ENCODE measurements at places on chromosomes 3 and 15.

DNA sequence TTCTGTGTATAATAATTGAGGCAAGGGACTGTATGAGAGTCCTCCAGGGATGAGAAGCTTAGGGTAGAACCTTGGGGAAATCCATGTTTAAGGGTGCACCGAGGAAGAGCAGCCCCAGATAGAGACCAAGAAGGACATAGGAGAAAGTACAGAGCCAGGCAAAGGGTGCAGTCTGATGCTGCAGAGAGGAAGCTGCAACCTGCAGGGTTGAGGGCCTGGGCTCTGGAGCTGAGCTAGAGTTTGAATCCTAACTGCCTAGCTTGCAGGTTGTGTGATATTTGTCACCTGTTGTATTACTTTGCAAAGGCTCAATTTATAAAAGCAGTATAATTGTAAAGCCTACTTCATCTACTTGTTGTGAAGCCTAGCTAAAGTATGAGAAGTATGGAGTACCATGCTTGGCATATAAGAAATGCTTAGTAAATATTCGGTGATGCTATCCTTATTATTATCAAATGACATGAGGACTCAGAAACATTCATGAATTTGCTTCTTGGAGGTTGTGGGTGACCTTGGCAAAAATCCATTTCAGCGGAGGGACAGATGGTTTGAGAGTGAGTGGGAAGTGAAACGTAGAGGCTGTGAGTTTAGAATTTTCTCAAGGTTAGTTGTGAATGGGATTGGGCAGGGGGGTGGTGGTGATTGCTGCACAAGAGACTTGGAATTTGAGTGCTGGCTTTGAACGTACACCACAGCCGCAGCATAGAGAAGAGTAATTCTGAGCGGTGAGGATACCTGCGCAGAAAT is 43.8 kb downstream of the PLCL2 start:
- no peak for DNase-seq

- no peak for DNase-seq
These were observed 220.4 kb upstream of the THBS1 start for GRCh38 chr15:39360452-39360851.

DNA sequence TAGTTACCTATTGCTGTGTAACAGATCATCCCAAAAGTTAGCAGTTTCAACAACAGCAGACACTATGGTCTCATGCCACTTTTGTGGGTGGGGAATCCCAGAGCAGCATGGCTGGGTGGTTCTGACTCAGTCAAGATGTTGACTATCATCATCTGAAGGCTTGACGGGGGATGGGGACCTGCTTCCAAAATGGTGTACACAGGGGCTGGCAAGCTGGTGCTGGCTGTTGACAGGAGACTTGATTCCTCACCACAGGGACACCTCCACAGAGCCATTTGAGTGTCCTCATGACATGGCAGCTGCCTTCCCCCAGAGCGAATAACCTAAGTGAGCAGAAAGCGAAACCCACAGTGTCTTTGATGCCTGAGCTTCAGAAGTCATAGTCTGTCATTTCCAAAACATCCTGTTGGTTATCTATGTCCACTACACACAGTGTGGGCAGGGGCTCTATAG is 19.1 kb downstream of the DNAJB8 start:
- DNase-seq, result no peak

DNA sequence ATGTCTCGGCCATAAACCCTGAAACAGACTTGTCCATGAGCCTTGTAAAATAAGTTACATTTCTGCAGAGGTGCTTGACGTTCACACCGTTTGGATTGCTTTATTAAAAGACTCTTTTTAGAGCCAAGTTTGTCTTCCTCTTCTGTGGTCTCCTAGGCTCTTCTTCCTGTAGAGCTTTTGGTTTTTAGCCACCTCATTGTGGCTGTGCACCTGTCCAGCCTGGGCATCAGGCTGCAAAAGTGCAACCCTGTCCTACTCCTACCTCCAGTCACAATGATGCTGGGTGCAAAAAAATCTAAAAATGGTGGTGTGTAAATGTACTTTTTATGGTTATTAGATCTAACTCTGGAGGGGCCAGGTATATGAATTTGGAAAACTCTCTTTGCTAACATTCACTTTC is 2.8 kb upstream of the RIOX2 start:
- DNase-seq, result no peak

DNA sequence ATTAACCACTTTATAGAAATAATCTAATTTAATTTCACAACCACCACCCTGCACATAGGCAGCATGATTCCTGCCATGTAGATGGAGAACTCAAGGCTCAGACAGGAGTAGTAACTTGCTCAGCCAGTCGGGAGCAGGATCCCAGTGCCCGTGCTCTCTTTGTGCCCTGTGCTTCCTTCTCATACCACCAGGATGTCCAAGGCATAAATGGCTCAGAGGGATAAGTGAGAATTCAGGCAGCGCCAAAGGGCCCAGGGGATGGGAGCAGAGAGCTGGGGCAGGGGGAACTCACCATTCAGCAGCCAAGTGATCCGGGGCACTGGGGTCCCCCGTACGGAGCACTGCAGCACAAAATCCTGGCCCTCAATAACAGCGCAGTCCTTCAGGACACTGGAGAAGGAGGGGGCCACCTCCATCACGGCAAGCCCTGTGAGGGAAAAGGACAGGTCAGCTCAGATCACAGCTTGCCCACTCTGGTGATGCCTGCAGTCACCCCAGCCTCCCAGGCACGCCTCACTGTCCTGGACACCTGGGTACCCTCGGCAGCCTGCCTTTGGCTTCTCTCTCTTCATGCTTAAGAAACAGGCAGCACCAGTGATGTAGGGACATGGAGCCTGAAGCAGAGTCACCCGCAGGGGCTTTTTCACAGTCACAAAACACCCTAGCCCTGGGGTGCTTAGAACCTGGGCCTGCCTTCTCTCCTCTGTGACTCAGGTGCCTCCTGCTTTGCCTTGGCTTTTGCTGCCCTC is 141.0 kb upstream of the HACD2 start:
- DNase-seq, result no peak

DNA sequence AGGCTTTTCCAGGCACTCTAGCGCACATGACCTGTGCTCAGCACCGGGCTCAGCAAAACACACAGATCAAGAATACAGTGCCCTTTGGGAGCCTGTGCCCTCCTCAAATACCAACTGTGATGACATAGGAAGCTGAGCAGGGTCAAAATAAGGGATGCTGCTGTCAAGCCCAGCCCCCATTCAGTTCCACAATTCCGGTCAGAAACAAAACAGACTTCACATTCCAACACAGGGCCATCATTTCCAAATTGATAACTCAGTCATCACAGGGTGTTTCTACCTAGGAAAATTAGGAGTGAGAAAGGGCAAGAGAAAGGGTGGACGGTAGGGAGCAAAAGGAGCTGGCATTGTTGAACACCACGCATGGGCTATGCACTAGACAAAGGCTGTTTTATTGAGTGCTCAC is 158.4 kb upstream of the CCDC54 start:
- no peak for DNase-seq

DNA sequence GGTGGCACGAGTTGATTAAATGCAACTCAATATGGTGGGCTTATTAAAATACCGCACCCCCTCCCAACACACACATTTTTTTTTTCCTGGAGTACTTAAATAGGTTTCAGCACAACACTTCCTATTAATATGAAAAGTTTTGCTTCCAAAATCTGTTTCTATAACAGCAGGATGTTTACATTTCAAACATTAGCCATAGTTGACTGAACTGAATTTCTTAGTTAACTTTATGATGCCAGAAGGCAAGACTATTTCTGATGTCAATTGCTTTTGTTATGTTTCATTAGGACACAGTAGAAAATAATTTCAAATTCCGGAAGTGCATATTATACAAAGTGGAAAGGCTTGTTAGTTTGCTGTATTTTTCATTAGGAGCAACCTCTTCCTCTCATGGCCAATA is 104.7 kb downstream of the UACA start:
- no peak for DNase-seq

- DNase-seq, result no peak
These were observed 2.4 kb downstream of the SKOR1 start for GRCh38 chr15:67827562-67828277.

Measured in NCI-H1105 (cell line).